CD4-positive, alpha-beta T cell treated with Interferon gamma for 1 hour (primary cell): ENCODE measurements at places on chromosomes 6 and 20.
A peak's percentile ranks its signal among the peaks of the same experiment; 100 is the strongest.

- DNase-seq: peak; percentile 14
Observed at GRCh38 chr6:157669747-157670216, 153.3 kb upstream of the SNX9 start.

DNA sequence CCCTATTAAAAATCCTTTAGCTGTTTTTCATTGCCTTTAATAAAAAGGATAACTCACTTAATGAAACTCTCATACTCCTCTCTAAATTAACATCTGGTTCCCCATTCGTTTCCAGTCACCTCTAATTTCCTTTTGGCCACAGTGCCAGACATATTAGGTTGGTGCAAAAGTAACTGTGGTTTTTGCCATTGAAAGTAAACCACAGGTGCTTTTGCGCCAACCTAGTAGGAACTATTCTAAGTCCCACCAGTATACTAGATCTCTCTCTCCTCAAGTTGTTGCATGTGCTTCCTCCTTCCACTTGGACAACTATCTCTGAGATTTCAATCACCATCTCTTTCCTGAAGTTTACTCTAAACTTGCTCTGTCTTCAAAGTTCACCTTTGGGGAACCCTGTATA lies 961.1 kb downstream of the TBC1D32 start:
- no peak for DNase-seq

- DNase-seq: no peak
Observed at GRCh38 chr6:152117156-152118133, 310.0 kb downstream of the ESR1 start.

- no peak for DNase-seq
Observed at GRCh38 chr20:32159766-32160221, 47.7 kb downstream of the PLAGL2 start.

DNA sequence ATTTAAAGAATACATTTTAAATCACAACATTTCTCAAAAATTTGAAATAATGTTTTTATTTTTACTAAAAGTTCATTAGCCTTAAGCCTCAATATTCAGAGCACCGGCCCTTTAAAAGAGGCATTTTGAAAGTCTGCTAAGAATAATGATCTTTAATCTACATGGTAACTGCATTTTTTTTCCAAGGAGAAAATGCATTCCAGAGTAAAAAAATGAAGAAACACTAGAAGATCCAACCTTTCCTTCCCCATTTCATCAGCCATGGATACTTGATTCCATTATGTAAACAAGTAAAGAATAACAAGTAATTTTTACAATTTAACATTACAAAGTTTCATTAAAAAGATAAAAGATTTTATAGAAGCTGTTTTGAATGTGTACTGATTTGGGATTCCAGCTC lies 21.8 kb downstream of the LCA5 start:
- no peak for DNase-seq

DNA sequence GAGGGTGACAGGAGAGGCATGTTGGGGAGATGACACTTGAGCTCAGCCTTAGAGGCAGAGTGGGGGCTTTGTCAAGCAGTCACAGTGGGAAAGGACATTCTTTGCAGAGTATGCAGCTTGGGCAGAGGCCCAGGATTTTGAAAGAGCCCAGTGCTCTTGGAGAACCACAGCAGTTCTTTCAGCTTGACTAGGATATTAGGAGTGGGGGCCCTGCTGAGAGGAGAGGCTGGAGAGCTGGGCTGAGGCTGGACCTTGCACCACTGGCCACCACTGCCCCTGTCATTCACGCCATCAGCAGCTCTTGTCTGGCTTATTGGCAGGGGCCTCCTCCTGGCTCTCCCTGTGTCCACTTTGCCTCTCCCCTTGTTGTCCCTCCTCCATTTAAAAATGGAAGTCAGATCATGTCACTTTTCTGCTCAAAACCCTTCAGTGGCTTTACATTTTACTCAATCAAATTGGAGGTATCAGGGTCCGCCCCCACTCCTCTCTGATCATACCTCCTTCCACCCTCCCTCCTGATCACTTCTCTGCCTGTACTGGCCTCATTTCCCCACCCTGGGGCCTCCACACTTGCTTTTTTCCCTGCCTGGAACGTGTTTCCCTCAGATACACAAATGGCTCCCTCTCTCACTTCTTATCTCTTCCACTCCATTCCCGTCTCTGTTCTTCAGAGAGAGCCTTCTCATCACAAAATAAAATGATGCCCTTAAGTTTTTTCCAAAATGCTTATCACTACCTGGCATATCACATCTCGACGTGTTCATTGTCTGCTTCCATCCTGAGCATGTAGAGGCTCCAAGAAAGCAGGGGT lies 10.5 kb downstream of the MANBAL start:
- no peak for DNase-seq

DNA sequence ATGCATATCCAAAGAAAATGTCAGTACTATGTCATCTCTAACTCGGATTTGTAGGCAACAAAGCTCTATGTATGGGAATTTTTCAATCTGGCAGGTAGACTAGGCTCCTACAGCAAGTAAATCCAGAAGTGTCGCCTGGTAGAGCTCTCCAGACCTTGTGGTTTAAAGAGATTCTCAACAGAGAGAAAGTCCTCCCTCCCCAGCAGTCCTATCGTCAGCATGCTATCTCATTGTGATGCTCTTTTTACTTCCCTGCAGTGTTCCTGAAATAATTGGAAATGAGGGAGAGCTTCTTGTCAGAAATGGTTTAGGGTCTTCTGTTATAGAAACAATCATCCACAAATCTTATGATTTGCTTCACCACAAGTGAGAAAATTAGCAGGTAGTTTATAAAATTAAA lies 395.4 kb downstream of the FRK start:
- no peak for DNase-seq

- DNase-seq: no peak
Observed at GRCh38 chr6:25196464-25196863, 82.7 kb upstream of the CARMIL1 start.

- peak; percentile 91 for DNase-seq
Observed at GRCh38 chr20:5714261-5715041, 35.8 kb upstream of the SHLD1 start.

DNA sequence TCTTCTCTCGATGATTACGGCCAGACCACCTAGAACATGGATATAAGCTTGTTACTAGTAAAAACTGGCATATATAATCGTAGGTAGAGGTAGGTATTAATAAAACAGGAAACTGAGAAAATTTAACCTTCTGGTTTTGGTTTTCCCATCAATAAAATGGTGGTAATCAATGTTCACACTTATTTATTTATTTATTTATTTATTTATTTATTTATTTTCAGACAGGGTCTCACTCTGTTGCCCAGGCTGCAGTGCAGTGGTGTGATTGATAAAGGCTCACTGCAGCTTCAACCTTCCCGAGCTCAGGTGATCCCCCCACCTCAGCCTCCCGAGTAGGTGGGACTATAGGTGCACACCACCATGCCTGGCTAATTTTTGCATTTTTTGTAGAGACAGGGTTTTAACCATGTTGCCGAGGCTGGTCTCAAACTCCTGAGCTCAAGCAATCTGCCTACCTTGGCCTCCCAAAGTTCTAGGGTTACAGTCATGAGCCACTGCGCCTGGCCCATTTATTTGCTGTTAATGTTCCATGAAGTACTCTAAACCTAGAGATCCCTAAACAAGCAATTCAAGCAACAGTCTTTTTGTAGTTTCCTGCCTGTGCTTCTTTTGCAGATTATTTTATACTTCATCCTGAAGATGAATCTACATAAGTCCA lies 11.5 kb downstream of the TOMM6 start:
- no peak for DNase-seq

DNA sequence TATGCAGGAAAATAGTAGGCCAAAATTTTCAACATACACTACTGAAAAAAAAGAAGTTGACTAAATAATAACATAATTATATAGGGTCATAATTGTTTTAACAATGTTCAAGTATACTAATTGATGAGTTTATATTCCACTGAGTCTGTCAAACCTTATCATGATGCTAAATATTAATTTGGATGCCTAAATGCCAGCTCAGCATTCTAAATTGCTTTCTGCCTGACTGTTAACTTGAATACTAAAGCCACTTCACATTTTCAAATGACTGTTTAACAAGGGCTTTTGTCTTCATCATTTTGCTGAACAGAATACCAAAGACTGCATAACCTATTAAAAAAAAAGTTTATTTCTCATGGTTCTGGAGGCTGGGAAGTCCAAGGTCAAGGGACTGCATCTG lies 232.8 kb downstream of the DOK5 start:
- DNase-seq: no peak

DNA sequence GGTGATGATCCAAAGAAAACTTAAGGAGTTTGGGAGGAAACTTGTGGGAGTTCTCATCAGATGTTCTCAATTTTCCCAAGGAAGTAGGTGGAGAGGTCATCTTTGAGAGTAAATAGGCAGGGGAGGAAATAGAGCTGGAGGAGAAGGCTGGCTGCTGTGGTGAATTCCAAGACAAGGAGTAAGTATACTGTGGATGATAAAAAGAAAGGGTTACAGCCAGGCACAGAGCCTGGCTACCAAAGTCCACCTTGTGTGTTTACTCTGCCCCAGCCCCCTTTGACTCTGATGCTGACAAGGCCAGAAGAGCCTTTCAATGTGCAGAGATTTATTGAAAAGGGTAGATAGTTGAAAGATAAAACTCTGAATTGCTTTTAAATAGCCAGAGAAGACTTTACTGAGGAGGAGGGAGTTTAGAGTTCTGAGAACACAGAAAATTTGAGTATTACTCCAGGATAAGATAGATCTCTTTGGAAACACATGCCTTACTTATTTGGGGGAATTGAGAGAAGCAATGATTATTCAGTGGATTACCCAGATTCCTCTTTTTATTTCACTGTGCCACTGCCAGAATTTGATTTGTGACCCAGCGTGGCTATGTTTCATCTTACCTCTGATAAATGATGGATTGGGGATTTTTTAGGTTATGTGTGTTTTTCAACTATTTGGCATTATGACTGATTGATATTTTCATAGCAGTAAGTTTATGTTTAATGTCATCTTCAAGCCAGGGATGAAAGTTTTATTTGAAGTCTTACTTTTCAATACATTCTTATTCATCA lies 182.6 kb upstream of the JAG1 start:
- no peak for DNase-seq

- DNase-seq: no peak
Observed at GRCh38 chr6:43921039-43921438, 151.0 kb downstream of the VEGFA start.

GRCh38 chr6:3722785-3723184 lies 28.7 kb downstream of the PXDC1 start:
- DNase-seq: no peak

GRCh38 chr6:27679964-27680694 lies 207.2 kb upstream of the ZNF184 start:
- DNase-seq: no peak

GRCh38 chr6:36641543-36641942 lies 37.0 kb upstream of the CDKN1A start:
- no peak for DNase-seq

DNA sequence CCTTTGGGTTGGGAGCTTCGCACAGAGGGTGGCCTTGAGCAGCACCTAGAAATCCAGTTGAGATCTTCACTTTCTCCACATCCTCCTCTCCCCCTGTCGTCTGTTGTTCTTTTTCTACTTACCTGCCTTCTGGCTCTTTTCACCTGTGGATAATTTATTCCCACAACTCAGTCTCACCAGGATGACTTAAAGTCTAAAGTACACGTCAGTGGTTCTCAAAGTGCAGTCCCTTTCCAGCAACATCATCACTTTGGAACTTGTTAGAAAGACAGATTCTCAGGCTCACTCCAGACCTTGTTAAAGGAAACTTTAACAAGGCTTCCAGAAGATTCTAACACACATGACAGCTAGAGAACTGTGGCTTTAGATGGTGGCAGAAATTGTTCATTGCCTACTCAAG lies 27.7 kb upstream of the BCAS1 start:
- no peak for DNase-seq

- DNase-seq: no peak
Observed at GRCh38 chr6:77487808-77488425, 24.6 kb upstream of the HTR1B start.

- DNase-seq: no peak
Observed at GRCh38 chr20:41045671-41046070, 17.0 kb downstream of the TOP1 start.

- no peak for DNase-seq
Observed at GRCh38 chr6:121694389-121694788, 258.9 kb downstream of the GJA1 start.

- no peak for DNase-seq
Observed at GRCh38 chr20:3165473-3166337, 6.0 kb upstream of the FASTKD5 start.

DNA sequence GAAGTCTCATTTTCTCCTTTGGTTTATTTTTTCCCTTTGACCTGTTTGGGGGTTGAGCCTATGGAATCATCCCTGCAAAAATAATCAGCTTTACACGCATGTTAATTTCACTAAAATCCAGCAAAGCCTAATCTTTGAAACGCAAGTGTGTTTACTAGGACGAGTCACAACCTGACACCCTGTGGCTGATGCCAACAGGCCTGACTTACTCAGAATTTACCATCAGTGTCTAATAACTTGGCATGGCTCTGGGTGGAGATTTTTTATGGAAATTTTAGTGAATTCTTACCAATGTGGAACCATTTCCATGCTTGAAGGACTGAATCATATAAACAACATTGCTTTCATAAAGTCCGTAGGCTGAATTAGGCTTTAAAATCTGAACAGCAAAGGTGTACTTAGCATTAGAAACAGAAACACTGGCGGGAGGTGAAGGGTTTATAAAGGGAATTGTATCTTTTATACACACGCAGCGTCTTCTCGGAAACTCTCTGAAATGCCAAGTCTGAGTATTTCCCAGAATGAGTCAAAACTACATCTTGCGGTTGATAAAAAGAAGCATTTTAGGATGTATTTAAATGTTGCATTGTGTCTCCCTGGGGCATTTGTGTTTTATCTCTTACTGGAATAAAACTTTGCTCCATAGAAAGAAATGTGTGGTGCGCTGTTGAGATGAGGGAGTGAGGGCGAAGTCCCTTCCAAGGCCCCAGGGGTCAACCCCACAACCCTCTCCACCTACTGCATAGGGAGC lies 81.2 kb downstream of the DACT2 start:
- no peak for DNase-seq

DNA sequence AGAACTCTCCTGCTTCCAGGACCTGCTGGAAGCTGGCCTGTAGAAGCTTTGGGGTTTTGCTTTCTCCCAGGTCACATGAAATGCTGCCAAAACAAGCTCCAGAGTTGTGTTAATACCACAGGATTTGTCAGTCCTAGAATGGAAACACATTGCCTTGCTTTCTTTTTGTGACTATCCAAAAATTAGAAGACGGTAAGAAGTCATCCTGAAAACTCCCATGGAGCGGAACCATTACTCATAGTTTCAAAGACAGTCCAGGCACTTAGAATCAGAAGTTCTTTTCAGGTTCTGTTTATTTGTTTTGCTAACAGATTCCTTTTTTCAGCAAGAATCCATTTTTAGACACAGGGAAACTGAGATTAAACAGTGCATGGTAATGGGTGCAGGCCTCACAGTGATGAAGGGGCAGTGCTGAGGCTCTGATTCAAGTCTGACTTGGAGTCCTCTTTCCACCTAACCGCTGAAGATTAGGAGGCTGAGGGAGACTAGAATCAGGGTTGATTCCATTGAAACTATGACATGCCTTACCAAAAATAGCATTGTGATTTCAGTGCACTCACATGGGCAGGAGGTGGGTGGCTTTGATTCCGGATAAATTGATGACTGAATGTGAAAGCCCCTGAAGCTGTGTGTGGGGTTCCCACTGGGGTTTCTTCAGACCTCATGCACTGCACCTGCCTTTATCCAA lies 72.2 kb upstream of the NAA20 start:
- DNase-seq: no peak

- DNase-seq: no peak
Observed at GRCh38 chr20:18529041-18529440, 21.3 kb downstream of the SEC23B start.
